ENCODE measurements at places on chromosomes 7 and 10.

DNA sequence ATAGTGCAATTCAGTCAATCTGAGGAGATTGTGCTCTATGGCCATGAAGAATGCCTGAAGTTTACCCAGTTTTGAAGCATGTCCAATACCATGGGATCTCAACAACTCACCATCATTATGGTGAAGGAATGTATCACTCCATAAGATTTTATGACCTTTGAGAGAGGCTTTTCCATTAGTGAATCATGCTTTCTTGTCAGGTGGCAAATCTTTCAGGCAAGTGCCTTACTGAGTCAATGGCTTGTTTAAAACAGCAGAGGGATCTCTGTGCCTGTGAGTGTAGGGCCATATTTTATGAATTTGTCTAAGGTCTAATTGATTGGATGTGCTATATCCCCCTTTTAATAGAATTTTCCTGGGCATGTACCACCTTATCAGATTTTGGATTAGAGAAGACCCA lies 131.5 kb downstream of the CCDC7 start:
- DNase-seq: peak; percentile 1

DNA sequence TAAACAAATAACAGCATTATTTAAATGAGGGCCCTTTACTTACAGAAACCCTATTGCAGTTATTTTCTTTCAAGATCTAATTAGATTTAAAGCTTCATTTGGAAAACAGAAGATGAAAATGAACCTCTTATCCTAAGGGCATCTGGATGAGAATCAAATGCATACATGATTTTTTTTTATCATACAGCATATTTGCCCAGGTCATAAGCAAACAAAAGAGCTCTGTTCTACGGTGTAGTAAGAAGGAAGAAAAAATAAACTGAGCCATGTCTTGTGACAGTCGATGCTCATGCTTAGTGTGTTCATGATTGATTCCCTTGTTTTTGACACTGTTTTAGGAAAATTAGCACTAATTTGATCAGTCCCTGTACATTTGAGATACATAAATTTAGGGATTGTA lies 202.6 kb upstream of the RNF32 start:
- DNase-seq: no peak

- DNase-seq: no peak
Measured at GRCh38 chr7:133339772-133340171, 86.9 kb downstream of the EXOC4 start.

- DNase-seq: no peak
Measured at GRCh38 chr10:11046776-11047160, 29.1 kb downstream of the CELF2 start.

DNA sequence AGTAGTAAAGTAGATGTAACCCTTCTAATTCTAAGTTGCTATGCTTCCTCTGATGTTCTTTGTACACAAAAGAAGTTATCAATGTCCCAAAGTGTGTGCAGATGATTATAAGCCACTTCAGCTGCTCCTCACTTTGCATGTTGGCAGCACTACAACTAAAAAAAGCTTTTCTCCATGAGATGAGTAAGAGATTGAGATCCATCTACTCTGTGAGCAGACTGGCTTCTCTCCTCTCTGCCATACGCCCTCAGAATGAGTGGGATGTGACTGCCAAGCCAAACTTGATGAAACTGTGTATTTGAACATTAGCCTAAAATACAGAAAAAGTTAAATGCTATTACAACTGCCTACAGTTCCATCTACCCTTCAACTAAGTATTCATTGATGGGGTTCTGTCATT lies 102.9 kb upstream of the ETV1 start:
- no peak for DNase-seq

GRCh38 chr7:42494736-42495135 lies 257.7 kb upstream of the GLI3 start:
- DNase-seq: no peak

- DNase-seq: no peak
Measured at GRCh38 chr10:102620138-102620590, 24.1 kb upstream of the TRIM8 start.

- no peak for DNase-seq
Measured at GRCh38 chr10:110365356-110366143, 60.8 kb upstream of the SMNDC1 start.

DNA sequence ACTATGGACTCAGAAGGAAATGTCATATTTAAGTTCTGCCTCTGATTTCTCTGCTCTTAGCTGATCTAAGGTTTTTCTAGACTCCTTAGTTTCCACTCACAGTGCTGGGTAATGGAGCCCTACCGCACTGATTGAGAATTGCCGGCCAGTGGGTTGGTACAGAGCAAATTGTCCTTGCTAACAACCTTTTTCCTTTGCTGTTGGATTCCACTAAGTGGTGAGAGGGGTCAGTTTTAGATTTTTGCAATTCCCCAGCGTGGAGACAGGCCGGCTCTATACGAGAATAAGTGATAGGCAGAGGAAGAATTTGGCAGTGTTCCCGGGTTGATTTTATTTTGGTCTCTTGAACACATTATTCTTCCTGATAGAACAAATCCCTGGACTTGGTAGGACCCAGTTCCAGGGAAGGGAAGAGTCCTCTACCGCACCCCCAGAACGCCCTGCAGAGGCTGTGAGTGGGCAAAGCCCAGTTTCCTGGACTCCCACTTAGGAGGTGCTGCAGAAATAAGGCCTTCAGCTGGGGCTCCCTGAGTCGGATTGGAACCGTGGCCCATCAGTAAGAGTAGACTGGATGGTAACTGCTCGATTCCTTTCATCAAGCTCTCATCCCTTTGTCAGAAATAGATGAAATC lies 3.0 kb upstream of the NRP1 start:
- peak; percentile 40 for DNase-seq

DNA sequence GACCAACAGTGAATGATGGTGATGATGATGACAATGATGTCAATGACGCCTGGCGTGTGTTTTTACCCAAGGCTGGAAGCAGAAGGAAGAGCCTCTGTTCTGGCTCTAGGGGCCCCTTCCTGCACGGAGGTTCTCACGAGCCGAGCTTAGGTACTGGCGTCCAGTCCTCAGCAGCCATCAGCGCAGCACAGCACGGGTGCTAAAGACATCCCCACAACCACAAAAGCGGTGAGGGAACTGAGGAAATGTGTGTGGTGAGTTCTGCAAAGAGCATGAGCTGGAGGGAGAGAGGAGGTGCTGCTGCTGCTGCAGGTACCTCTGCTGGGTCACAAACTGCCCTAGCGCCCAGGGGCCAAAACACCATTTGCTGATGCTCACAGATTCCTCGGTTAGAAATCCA lies 81.6 kb downstream of the SFMBT2 start:
- no peak for DNase-seq

DNA sequence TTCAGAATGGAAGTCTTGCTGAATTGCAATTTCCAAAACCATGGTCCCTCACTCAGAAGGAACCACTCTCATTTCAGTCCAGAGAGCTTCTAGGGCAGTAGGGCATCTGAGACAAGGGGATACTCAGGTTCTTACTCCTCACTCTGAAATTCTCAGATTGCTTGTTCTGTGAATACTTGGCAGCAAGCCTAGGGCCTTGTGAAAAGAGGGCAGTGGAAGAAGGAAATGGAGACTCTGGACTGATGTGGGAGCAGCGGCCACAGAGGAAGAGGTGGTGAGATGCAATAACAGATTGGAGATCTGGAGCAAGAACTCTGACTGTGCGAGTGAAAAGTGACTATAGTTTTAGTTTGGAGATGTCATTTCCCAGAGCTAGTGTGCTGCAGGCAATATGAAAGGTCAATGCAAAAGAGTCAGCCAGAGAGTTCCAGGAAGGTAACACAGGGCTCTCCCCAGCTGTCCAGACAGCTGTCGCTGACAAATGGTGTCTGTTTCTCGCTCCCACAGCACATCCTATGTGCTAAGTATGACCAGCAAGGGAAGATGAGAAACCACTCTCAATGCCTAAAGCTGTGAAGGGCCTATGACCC lies 291.6 kb upstream of the KIAA1217 start:
- DNase-seq: no peak

DNA sequence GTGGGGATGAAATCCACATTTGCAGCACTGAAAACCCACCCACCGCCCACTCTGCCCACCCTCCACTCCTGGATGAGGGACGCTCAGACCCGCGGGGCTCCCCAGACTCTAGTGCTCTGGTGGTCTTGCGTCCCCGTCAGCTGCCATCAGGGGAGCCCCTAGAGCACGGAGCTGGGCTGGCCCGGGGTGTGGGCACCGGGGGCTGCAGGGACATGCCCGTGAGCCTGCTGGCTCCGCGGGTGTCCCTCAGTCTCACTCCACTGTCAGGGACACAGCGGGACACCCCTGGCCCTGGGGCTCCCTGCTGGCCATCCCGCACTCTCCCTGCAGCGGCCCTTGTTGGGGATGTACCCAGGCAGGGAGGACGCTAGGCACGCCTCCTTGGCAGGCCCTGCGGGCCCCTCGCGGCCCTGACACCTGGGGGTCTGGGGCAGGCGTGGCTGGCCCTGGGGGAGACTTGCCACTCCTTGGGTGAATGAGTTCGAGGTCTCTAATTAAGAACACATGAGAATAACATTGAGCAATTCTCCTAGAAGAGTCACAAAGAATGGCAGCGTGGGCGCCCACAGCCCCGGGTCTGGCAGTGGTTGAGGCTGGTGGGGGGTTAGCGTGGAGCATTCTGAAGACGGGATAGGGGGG lies 64.2 kb downstream of the CFAP46 start:
- DNase-seq: no peak

- peak; percentile 80 for DNase-seq
Measured at GRCh38 chr10:103295374-103296015, 18.6 kb downstream of the INA start.

All from AG09309 (cell line).